Activated naive CD4-positive, alpha-beta T cell treated with anti-CD3 and anti-CD28 coated beads, Interleukin-2, amount 50 U/mL, for 72 hours (primary cell): ENCODE measurements at places on chromosomes 11 and 22.

DNA sequence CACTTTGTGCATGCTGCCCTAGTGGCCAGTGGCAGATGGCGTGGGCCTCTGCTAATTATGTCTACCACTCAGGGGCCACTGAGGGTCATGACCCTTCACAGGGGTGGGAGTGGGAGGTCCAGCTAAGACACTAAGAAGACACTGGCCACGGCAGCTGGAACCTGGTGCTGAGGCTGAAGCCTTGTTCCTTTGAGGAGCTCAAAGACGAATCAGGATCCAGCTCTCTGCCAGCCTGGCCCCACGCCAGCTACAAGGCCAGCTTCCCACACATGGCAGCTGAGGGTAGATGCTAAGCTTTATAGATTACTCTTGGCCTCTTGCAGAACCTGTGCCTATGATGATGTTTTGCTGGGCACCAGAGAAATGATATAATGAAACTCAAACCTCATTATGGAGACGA lies 226.3 kb downstream of the DSCAML1 start:
- no peak for DNase-seq

DNA sequence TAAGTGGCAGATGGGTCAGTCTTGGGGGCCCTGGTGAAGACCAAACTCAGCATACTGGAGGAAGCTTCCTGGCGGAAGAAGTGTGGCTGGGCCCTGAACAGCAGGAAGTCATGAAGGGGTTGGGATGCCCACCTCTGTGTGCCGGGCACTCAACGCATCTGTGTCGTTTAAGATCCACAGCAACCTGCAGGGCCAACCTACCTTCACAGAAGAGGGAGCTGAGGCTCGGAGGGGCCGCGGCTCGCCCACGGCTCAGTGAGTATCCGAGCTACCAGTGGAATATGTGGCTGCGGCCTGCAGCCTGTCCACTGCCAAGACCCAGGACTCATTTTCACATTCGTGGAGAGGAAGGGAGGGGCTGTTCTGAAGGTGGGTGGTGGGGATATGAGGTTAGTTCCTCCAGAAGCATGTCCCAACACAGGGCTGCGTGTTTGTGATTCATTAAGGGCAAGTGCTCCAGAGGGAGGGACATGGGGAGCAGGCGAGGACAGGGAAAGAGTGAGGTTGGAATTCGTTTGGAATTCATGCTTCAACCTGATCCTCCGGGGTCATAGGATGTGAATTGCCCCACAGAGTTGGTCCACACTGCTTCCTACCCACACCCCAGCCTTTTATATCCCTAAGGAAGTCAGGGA lies 99.6 kb downstream of the MPPED1 start:
- DNase-seq = no peak

GRCh38 chr11:119594639-119595249 lies 134.3 kb downstream of the NECTIN1 start:
- no peak for DNase-seq

DNA sequence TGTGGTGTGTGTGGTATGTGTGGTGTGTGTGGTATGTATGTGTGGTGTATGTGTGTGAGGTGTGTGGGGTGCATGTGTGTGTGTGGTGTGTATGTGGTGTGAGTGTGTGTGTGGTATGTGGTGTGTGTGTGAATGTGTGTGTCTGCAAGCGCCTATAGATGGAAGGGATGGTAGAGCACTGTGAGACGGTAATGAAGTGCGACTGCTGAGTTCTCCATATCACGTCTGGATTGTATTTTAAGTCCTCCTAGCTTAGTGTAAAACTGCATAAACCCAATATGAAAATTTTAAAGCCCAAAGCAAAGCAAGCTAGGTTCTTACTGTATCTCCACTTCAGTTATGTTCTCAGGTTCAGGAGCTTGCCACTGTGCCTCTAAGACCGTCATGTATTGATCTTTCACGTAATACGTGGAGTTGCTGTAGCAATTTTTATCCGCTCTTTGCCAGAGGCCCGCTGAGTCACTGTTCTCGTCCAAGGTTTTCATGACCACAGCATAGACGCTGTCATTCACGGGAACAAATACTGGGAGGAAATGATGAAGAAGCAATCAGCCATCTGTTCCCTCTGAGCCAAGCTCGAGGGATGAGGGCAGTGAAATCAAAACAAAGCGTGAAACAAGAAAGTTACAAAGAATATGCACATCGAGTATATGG lies 5.5 kb downstream of the PLET1 start:
- DNase-seq = no peak

DNA sequence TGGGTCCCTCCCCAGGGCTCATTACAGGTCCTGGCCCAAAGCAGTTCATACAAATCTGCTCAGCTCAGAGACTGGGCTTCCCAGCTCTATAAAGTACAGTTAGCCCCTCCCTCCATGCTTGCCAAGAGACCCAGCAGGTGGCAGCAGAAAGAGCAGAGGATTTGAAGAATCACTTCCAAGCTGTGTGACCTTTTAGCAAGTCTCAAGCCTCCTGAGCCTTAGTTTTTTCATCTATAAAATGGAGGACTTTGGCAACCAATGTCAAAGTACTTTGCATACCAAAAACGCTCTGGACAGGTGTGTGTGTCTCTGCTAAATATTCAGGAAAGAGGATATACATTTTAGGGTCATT lies 26.6 kb downstream of the RELT start:
- DNase-seq = no peak

- DNase-seq = no peak
Observed at GRCh38 chr11:75170516-75171201, 19.8 kb downstream of the SLCO2B1 start.

DNA sequence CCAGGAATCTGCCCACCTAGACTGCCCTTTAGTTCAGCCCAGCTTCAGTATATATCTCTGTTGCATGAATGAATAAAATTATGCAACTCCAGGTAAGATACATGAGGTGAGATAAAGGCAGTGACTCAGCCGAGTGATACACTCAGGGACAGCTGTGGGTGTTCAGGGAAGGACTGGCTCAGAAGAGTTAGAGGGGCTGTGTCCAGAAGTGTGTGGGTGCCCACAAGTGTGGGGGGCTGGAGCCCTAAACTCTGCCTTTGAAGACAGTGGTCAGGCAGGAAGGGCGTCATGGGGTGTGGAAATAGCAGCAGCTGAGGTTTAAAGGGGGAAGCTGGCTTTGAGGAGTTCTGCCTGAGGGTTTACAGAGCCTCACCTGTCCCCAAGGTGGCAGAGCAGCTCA lies 8.3 kb downstream of the FTH1 start:
- peak; percentile 33 for DNase-seq

- no peak for DNase-seq
Observed at GRCh38 chr11:123536690-123537437, 106.8 kb downstream of the GRAMD1B start.

GRCh38 chr11:87173185-87174039 lies 135.7 kb downstream of the TMEM135 start:
- DNase-seq = no peak

GRCh38 chr22:43543522-43544288 lies 131.9 kb downstream of the MPPED1 start:
- DNase-seq = no peak

GRCh38 chr22:20738394-20739089 lies 35.4 kb upstream of the SERPIND1 start:
- DNase-seq = no peak

DNA sequence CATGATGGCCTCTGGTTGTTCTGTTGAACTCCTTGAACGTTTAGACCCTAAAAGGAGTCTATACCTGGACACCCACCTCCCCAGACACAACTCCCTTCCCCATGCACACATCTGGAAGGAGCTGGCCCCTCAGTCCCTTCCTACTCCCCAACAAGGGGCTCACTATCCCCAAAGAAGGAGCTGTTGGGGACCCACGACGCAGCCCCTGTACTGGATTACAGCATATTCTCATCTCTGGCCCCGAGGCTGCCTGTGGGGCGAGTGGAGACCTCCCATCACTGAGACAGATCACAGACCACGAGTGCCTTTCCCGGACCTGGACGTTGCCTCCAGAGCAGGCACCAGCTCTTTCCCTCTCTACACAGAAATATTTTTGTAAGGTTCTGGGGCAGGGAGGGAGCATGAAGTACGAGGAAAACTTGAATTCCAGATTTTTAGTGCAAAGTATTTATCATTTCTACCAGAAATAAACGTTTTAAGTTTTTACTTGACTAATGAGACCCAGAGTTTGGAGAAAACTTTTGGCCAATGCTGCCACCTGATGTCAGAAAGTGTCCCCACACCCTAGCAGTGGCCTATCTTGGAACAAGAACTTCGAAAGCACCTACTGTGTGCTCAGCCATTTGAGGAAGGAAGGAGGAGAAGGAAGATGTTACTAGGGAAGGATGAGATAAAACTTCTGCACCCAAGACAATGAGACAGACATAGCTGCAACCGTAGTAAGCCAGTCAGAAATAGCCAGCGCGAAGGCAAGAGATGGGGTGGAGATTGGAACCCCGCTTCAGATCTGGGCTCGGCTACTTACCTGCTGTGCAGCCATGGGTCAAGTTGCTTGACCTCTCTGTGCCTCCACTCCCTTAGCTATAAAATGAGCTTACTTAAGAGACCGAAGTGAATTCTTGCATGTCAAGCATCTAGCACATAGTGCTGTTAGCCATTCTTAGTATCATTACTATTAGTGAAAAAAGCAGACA lies 10.2 kb upstream of the POU2F3 start:
- DNase-seq = no peak

DNA sequence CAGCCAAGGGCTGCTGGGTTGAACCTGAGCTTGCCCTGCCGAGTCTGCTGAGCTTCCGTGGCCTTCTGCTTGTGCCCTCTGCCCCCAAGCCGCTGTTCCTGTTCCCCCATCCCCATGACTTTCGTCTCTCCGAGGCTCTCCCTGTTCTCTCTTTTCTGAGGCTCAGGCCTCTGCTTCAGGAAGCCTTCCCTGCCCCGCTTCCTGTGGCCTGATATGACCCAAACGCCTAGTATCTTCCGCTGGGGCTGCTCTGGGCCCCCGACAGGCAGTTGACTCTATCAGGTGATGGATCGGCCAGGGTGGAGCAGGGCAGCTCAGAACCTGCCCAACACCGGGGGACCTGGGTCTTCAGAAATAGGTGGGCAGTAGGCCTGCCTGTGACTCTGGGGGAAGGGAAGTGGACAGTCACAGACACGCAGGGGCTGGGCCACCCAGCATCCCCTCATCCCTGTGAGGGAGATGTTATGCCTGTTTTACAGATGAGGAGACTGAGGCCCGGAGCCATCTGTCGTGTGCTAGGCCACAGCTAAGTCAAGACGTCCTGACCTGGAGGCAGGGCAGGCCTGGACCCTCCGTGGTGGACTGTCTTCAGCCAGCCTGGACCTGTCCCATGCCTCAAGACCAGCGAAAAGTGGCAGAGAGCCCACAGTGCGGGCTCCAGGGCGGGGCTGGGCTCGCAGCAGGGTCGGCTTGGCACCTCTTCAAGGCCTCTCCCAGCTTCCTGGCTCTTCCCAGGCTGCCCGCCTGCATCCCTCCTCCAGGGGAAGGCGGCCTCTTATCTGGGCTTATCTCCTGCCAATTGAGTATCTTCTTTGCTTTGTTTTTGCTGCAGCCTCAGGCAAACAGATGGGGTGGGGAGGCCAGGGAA lies 16.2 kb downstream of the BAD start:
- no peak for DNase-seq

- no peak for DNase-seq
Observed at GRCh38 chr11:124738713-124739478, 846 bp upstream of the NRGN start.

- DNase-seq = no peak
Observed at GRCh38 chr11:30316237-30316636, 6.7 kb upstream of the ARL14EP start.

DNA sequence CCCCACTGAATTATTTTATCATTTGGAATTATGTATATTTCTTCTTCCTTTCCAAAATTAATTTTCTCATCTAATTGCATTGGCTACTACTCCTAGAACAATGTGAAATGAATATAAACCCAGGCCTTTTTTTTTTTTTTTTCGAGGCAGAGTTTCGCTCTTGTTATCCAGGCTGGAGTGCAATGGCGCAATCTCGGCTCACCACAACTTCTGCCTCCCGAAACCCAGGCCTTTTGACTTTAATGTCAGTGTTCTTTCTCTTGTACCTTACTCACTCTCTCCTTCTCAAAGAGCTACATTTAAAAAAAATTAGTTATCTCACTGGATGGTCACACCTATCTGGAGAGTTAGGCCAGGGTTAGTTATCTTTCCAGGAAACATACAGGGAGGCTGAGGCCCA lies 35.3 kb upstream of the LRRC32 start:
- DNase-seq = no peak

DNA sequence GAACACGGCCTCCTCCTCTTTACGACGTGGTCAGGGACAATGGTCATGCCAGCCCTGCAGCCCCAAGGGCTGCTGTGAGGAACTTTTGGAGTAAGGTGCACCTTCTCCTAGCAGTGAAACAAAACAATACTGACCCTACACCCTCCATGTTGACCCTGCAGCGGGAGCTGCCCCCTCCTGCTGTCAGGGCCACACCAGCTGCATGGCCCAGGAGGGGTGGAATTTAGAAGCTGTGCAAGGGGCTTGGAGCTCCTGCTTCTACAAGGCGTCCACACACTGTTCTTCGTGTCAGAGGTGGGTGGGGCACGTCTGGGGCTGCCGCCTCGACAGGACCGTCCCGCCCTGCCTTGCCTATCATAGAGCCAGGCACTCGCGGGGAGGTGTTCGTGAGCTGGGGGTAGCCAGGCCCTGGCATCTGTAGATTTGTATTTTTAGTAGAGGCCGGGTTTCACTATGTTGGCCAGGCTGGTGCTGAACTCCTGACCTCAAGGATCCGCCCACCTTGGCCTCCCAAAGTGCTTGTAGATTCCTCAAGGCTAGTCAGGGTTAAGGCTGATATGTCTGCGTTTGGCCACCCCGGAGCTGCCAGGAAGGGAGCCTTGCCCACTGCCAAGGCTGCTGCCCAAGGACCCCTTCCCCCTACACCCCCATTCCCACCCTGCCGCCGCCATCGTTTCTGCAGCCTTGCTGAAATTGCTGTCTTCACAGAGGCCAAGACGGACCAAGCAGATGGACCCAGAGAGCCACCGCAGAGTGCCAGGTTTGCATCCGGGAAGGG lies 15.9 kb downstream of the INCENP start:
- no peak for DNase-seq

GRCh38 chr11:108025387-108026080 lies 16.8 kb downstream of the CUL5 start:
- DNase-seq = no peak

DNA sequence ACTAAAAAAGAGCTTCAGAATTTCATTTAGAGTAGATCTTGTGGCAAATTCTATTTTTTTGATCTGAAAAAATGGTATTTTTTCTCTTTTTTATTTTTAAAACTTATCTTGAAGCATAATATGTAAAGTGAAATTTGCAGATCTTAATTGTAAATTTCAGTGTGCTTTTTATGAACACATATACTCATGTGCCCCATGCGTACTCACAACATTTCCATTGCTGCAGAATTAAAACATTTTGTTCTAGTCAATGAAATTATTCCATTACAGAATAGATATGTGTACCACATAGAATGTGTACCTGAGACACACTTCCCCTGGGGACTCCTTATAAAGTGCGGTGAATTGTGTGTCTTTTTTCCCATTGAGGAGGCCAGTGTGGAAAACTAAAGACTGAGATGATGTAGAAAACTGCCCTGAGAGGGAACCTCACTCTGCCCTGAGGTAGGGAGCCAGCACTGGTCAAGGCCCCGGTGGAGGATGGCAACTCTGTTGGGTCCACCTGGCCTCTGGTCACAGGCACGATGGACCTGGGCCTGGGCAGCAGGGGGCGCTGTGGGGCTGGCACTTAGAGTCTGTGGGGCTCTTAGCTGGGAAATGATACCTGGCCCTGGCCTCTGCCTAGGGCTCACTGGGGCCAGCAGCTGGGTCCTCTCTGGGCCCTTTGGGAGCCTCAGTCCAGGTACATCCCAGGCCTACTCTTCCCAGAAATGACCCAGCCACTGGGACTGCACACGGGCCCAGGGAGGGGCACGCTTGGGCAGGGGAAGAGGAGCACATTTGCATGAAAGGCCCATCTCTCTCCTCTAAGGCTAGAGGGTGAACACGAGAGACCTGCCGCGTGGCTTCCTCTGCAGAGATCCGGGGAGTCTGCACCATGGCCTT lies 77.9 kb upstream of the TOP3B start:
- DNase-seq = peak; percentile 85

- DNase-seq = no peak
Observed at GRCh38 chr22:24355574-24355973, 71.8 kb upstream of the ADORA2A start.
